ENCODE measurements at places on chromosomes 7 and 10.

DNA sequence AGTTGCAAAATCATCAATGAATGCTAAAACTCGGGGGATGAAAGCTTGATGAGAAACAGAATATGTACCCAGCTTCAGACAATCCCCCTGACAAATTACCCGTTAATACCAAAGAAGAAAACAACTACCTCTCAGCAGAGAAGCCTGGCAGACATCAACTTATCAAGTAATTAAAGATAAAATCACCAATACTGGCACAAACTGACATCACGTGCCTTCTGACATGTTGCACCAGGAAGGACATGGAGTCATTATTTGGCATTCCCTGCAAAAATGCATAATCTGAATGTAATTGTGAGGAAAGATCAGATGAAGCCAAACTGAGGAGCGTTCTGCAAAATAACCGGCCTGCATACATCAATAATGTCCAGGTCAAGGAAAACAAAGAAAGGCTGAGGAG is 7.7 kb downstream of the SLIT1 start:
- no peak for DNase-seq

DNA sequence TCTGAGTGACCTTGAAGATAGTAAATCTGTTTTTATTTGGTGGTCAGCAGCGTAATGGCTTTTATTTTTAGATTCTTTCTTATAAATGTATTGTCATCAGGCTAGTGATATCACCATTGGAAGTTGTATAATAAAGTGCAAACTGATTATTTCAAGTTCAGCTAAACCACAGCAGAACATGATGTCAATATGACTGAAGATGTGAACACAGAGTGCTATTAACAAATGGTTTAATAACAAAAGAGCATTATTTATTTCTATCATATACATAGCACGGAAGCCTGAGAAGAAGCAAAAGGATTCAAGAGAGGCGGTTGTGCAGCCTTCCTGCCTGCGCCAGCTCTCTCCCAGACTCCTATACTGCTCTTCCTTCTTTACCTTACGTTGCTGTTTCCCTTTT is 142.7 kb downstream of the SDK1 start:
- DNase-seq: no peak

DNA sequence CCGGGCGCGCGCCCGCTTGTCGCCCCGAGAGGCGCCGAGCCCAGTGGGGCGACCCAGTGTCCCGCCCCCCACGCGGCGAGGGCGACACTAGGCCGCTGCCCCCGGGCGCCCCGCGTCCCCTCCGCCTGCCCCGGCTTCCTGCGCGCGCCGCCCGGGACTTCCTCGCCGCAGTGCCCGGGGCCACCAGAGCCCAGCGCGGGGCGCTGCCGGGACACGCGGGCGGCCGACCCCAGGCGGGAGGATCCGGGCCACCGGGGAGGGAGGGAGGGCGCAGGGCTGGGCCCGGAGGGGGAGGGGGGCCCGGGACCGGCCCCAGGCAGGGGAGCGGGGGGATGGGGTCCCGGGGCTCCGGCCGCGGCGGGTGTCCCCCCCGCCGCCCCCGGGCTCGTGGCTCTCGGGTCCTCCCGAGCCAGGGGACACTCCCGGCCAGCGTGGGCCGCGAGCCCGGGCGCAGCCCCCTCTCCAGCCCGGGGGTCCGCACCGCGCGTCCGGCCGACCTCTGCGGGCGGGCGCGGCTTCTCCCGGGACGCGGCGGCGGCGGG is 435 bp upstream of the PWWP2B start:
- DNase-seq: no peak

DNA sequence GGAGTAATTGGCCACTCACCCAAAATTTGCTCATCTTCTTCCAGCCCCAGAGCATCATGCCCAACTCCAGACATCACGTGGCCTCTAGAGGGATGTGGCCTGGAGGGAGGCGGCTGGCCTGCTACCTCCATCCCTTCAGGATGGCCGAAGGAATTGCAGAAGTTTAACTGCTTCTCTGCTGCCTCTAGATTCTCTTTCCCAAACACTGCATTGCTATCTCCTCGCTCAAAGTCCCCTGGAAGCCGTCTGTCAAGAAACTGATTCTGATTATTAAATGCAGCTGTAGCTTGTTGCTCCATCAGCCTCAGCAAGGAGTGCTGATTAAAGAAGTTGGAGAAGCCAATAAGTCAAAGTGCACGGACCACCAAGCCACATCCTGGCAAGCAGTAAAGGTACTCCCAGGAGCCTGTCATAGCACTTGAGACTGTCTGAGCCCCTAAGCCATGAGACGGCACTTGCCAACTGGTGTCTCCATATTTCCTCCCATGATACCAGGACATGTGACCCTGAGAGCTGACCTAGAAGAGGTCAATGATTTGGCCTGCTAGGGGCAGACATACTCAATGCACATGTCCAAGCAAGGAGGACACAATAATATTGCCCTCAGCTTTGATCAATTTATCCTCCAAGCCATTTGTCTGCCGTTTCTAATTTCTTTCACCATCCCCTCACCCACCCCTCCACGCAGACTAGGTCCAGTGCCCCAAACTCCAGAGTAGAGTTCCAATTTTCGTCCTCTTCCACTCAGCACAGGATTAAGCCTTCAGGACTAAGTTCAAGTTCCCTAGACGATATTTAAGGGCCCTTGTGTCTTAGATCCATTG is 84.2 kb downstream of the TBXAS1 start:
- DNase-seq: no peak

GRCh38 chr10:72460284-72460876 is 105.7 kb upstream of the DNAJB12 start:
- no peak for DNase-seq

- no peak for DNase-seq
Measured at GRCh38 chr7:44460325-44460724, 30.1 kb downstream of the NUDCD3 start.

DNA sequence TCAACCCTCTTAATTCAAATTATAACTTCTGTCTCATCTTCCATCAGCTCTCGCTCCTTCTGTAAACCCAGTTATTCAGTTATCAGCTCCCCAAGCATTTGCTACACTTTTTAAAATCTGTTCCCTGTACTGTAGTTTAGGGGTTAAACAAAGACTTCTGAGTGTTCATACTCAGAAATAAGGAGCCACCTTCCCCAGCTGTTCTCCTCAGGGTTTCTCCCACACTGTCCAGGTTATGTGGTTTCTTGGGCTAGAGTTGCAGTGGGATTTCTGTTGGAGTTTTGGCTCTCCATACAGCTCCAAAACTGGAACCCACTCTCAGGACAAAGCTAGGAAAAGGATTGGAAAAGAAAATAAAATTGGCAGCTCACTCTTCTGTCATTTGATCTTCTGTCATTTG is 20.8 kb downstream of the NHLRC2 start:
- no peak for DNase-seq

GRCh38 chr10:24518411-24518810 is 205.3 kb downstream of the ARHGAP21 start:
- DNase-seq: no peak

DNA sequence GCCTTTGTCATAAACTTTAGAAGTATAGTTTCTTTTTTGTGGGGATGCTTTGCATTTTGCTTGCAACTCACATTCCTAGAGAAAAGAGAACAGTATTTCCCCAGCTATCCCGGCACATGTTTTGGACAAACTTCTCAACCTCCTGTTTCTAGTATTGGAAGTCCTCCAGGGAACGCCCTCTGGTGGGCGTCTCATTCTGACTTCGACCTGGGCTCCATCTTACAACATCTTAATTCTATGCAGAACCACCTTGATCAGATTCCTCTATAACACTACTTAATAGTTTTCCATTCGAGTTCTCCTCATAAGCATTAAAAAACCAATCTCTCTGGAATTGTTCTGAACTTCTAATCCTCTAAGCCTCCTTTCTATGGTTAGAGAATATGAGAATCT is 139.5 kb upstream of the FZD8 start:
- no peak for DNase-seq

DNA sequence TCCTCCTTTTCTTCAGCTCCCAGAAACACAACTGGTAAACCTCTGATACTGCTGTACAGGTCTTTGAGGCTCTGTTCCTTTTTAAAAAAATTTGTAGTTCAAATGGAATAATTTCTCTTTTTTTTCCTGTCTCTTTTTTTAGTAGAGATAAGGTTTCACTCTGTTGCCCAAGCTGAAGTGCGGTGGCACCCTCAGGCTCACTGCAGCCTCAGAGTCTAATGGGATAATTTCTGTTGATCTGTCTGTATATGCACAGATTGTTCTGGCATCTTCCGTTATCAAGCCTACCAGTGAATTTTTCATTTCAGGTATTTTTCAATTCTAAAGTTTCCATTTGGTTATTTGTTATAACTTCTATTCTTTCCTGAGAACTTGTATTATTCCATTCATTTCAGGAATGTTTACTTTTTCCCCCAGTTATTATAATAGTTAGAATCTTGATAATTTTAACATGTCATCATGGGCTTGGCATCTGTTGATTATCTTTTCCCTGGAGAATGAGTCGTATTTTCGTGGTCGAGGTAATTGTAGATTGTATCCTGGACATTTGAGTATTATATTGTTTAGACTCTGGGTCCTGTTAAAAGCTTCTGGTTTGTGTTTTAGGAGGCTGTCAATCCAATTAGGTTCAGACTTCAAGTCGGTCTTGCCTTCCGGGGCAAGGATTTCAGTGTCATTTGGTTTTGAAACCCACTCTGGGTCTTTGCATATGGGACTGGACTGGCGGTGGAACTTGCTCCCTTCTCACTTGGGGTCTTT is 24.5 kb downstream of the CRCP start:
- no peak for DNase-seq

GRCh38 chr7:106418094-106418493 is 133.3 kb upstream of the NAMPT start:
- DNase-seq: no peak

DNA sequence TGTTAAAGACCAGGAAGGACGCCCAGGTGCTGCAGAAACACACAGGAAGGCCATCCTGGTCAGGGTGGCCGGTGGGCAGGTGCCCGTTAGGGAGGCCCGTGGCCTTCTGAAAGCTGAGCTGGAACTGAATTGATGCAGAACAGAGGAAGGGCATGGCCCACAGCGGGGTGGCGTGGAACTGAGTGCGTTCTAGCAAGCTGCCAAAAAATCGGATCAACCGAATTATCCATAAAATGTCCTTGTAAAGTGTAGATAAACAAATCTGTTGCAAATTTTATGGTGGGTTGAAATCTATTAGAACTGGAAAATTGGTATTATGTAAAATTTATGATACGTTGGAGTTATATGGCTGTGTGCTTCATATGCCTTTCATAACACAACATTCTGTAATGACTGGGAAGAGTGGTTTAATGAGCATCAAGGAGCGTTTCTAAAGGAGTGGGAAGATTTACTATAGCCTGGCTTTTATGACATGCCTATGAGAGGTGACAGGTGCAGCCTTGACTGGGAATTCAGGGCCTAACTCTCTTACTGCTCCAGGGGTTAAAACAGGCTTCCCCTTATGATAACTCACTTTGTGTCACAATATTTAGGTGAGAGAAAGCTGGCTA is 108.1 kb downstream of the GPR26 start:
- no peak for DNase-seq

DNA sequence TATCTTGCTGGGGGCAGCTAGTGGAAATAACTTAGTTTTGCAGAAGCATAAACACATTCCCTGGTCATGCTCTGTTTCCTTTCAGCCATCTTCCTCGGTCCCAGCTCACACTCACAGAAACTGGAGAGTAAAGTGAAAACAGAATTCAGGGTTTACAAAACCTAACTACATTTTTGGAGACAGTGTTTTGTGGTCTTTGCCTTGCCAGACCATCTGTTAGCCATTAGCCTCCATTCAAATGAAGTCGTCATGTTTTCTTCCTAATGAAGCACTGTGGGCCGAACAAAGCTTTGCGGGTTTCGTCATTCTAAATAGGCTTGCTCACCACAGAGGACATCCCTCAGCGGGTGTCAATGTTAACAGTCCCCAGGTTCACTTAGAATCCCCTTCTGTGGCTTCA is 214.6 kb upstream of the TMEM72 start:
- no peak for DNase-seq

DNA sequence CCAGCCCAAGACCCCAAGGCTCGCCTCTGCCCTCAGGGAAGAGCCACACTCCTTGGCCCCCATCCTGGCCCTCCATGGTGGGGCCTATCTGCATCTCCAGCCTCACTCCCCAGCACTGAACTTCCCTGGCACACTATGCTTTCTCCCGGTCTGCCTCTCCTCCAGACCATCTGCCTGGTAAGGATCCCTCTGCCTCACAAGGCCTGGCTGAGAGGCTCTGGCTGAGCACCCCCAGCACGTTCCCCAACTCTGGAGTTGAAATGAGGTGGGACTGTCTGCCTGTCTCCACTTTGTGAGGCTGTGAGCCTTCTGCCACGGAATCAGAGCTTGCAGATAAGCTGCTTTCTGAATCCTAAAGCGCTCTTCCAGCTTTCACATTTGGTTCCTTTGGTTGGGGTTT is 220.7 kb downstream of the TNS3 start:
- DNase-seq: no peak

DNA sequence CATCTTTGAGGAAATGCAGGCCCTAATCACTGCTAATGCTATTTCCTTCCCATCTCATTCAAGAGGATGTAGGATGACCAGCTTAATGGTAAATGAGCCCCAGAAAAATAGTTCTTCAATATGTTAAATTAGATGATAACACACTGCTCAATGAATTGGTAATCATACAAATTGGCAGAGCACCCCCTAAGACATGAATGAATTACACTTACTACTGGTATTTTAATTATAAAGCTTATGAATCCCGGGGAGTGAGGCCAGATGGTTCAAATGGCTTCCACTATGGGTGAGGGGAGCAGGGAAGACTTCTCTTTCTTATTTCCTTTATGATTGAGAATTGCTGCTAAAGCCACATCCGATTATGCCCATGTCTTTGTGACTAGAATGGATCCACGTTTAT is 159.2 kb upstream of the TARP start:
- no peak for DNase-seq

- DNase-seq: no peak
Measured at GRCh38 chr7:142566271-142566670, 183.0 kb upstream of the PRSS1 start.

DNA sequence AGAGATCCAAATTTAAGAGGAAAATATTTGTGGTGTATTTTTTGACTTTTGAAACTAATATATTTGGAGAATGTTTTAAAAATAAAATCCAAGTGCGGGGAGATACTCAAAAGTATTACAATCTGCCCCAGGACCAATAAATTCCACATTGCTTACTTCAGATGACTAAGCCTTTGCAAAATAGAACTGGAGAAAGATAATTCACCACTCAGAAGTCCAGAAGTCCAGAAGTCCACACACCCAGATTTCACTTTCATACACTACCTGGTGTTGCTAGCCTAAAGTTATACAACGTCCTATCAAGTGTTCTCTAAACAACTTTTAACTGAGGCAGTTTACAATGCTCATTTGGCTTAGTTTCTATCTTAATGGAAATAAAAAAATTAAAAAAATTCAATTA is 487.0 kb upstream of the SEMA3D start:
- DNase-seq: no peak

DNA sequence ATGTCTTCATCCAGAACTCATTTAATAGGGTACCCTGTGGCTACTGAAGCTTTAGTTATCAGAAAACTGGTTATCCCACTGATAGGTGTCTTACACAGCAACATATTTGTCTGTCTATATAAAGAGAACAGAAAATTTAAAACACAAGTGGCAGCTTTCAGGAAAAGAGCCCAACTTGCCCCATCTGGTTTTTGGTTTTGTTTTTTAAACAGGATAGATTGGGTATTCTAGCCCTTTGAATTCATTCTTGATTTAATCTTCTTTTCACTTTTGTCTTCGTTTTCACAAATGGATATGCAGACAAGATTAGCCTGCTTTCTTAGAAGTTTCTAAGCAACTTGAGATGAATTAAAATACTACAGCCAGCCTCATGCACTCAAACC is 91.3 kb downstream of the KLF6 start:
- DNase-seq: no peak

GRCh38 chr7:43112941-43113621 is 634 bp downstream of the HECW1 start:
- DNase-seq: peak; percentile 82

- DNase-seq: no peak
Measured at GRCh38 chr10:62394556-62395018, 20.4 kb downstream of the ZNF365 start.

All from posterior vena cava (tissue), 2 donors.